Neural crest cell (in vitro differentiated cells): ENCODE measurements at places on chromosomes 2 and 18. TPM values are rescaled to one million over a fixed set of nuclear protein-coding genes. Genes with fewer than 3 reads are reported as not detected.

Gene SELENOI
- 41.2 and 42.4 TPM in 2 replicates for total RNA-seq

Gene MARCO
- total RNA-seq: 0.54 TPM in 1 of 2 replicates, not detected in the other

Gene C2orf15
- total RNA-seq: 0.23 and 0.37 TPM in 2 replicates

Gene IL36A
- not detected in 2 replicates for total RNA-seq

Gene TOGARAM2
- 0.35 TPM in 1 of 2 replicates, not detected in the other for total RNA-seq

Gene MAPRE2
- 35.5 and 38.1 TPM in 2 replicates for total RNA-seq

Gene CPLX4
- total RNA-seq: not detected in 2 replicates

Gene CAPN14
- total RNA-seq: 0.36 and 0.47 TPM in 2 replicates

Gene KLHL30
- total RNA-seq: 0.23 and 0.25 TPM in 2 replicates

Gene GPR35
- 1.7 and 2.0 TPM in 2 replicates for total RNA-seq

Gene CHST10
- total RNA-seq: 33.0 and 33.2 TPM in 2 replicates
